ENCODE measurements at places on chromosomes 6 and 20.

DNA sequence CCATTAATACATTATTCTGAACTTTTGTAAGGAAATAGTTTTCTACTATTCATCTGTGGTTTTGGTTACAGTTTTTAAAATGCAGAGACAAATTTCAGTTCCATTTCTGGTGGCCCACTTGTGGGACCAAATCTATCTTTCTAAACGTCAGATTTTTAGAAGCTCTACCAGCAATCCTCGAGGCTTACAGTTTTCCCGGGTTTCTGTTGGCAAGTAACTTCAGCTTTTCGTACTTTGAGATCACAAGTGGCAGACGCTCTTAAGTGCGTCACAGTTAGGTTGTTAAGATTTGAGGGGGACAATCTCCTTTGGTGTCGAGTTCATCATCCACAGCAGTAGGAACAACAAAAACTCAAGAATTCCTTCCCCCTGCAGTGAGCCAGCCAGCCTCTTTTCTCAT, 60.0 kb downstream of the JARID2 start:
- no peak for DNase-seq

GRCh38 chr6:116159782-116160524, 34.0 kb upstream of the COL10A1 start:
- DNase-seq: no peak

DNA sequence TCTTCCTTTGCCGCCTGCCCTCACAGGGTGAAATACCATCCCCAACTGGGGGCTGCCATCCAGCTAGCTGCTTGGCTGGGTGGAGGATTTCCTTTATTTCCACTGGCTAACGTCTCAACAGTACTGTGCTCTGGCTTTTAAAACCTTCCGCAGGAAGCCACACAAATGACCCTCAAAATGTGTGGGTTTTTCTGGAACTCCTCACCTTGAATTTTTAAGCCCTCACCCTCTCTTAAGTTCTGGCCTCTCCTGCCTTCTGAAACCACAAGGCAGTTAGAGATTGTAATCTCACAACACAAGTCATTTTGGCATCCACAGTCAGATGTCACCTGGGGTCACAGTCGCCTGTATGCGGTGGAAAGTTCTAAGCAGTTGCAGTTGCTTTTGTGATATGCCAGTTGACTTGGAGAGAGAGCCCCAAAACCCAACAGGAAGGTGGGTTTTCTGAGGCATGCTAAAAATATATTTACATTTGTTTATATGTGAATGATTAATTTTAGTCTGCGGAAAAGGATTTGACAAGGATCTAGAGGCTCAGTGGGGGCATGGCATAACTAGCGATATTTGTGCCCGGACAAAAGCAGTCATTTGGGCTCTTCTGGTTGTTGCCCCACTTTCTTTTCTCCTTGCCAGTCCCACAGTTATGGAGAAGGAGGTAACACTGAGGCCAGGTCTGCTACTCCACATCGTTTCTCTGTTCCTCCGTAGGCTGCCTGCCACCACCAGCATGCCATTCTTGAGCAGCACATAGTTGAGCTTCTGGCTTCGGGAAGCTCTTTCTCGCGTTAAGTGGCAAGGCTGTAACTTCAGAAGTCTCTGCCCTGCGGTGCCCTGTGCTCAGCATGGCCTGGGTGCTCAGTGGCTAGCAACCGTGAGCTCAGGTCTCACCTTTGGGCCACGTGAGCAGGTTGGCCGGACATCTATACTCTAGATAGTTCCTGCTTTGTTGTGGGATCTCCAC, 335.3 kb downstream of the CD83 start:
- DNase-seq: no peak

DNA sequence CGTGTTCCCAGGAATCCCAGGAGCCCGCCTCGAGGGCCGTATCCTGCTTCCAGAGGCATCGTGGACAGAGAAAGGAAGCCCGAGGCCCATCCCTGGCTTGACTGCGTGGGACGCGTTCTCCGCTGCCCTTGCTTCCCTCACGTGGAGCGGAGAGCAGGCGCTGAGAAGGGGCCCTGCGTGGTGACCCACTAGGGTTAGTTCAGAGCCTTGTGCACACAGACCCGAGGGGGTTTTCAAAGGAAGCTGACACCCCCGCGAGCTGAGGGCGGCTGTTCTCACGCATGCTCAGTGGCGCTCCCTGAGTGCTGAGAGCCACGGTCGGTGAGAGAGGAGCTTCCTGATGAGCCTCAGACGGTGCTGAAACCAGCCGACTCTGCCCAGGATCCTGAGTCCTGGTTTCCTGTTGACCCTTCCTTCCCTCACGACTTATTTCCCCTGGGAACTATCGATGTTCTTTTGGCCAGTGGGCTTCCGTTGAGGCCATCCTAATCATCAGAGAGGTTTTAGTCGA, 28.9 kb upstream of the CCR6 start:
- DNase-seq: no peak

GRCh38 chr20:19110881-19111460, 101.5 kb upstream of the SLC24A3 start:
- DNase-seq: no peak
